NCI-H1436 treated with DMSO at 0.1 percent for 48 hours (cell line): ENCODE measurements at places on chromosomes 13 and 19.

DNA sequence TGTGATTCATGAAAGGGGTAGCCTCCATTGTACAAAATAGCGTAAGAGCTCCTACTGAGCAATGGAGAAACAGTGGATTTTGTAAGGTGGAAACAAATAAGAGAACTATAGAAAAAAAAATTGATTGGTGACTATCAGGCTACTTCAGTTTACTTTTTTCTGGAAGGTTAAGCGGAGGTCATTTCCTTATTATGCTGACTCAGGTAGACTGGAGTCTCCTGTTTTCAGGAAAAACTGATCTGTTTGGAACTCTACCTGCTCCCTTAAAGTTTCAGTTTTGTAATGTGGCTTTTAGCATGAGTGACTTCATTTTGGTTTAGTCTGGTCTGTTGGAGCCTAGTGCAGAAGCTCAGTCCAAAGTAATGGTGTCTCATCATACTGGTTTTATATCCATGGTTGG lies 3.4 kb downstream of the ZNF607 start:
- no peak for DNase-seq

DNA sequence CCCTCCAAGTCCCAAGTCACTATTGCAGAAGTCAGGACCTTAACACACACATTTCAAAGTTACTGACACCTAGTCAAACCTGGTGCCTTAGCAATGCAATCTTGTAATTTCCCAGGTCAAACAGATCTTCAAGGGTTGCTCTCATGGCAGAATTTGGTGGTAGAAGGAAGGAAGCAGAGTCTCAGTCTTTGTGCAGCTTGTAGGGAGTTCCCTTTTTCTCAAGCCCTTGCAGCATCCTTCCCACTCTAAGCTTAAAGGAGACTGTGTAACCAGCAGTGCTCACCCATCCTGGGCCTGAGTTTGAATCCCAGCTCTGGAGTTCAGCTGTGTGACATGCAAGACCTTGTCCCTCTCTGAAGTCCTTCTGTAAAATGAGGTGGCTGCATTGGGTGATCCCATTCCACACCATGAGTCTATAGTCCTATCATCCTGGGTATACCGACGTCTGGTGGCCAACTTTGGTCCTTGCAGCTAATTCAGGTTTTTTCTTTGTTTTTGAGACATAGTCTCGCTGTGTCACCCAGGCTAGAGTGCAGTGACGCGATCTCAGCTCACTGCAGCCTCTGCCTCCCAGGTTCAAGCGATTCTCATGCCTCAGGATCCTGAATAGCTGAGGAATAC lies 9.8 kb downstream of the SIGLEC10 start:
- no peak for DNase-seq

GRCh38 chr13:30339738-30340330 lies 32.5 kb upstream of the KATNAL1 start:
- no peak for DNase-seq

DNA sequence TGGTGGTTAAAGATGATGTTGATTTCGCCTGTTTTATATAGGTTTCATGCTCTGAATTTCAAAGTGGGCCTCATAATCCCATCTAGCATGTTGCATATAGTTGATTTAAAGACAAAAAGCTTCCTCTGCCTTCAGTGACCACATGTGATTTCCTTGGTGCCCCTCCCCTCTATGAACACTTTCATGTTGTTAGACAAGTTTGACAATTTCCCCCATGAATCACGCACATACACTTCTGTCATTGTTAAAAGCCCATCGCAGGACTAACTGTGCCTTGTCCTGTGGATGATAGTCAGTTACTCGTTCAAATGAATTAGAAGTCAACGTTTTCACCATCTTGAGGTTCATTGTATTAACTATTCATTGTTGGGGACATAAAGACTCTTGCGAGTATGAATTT lies 6.7 kb downstream of the TNFSF11 start:
- DNase-seq: no peak

GRCh38 chr13:113324398-113324797 lies 27.4 kb downstream of the LAMP1 start:
- no peak for DNase-seq

DNA sequence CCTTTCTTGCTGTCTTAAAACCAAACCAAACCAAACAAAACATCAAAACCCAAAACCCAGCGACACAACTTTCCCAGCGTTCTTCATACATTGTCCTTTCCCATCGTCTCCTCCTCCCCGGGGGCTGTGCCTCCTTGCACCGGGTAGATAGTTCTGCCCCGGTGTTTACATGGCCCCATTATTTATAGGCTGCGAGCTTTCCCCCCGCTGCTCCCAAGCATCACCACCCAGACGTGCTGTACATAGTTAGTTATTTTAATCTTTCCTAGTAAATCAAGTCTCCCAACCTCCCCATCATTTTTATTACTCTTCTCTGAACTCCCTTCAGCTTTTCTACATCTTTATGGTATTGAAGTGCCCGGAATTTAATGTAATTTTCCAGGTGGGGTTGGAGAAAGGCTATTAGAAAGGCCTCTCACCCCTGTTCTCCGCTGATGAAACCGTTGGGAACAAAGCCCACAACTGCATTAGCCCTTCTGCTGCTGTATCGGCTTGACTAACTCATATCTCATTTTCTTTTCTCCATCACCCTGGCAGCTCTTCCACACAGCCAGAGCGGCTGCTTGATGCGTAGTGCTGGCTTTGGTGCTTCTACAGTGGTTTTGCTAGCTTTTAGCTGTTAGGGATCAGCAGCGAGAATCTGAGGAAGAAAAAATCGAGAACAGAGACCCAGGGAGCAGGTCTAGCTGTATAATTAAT lies 53.1 kb downstream of the FGF9 start:
- no peak for DNase-seq

DNA sequence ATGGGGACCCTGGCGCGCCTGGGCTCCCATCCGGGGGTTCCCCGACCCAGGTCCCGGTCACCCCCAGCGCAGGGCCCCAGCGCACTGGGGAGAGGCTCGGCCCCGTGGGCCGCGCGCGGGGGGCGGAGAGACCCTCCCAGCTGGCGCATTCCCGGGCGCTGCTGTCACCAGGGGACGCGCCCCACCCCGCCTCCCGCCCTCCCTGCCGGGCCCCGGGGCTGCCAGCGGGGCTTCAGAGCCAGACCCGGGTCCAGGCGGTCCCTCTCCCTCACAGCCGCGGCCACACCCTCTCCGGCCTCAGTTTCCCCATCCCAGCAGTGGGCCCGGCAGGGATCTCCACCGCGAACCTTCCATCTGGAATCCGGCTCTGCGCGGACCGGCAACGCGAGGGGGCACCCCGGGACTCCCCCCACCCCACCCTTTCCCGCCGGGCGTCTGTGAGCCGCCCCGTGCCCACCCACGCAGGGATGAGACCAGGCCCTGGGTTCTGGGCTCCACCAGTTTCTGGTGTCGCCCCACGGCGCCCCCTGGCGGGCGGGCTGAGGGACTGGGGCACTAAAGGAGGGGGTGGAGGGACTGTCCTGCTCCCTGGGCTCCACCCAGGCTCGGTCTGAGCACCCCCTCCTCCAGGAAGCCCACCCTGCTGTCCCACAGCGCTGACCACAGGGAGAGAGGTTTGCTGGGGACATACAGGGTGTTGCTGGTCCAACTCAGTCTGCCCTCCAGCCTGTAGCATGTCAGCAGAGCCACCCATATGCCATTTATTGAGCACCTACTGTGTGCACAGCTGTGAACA lies 878 bp upstream of the ADAMTSL5 start:
- no peak for DNase-seq

DNA sequence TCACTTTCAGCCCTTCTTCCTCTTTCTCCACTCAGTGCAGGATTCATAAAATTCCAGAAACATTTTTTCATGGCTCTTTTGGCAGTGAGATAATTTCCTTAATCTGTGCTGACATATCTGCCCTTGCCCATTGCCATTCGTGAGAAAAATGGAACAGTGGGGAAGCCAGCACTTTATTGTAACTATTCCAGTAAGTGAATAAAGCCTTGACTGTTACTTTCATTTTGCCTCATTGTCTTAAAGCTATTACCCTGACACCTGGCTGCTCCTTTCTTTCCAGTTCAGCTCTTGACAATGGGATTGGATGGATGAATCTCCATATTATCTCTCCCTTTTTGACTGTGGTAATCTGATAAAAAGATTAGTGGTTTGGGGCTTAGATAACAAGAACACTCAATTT lies 1068.1 kb upstream of the PCDH20 start:
- DNase-seq: no peak

DNA sequence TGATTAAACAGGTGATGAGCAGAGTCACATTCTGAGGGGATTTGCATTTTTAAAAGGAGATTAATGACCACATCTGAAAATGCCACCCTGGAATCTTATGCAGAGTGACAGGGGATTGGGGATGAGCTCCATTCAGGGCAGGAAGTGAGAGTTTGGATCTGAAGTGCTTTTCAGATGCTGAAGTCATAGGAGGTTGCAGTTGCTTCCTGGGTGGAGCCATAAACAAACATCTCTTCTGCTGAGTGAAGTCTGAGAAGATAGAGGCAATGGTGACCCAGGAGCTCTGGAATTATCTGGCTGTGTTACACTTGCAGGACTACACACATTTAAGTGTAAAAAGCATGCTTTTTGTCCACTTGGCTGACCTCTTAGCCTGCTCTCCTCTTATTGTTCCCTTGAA lies 51.4 kb upstream of the PSG8 start:
- DNase-seq: no peak
